ENCODE measurements at places on chromosomes 3 and 15. TPM values are rescaled to one million over a fixed set of nuclear protein-coding genes. Genes with fewer than 3 reads are reported as not detected.

DNA sequence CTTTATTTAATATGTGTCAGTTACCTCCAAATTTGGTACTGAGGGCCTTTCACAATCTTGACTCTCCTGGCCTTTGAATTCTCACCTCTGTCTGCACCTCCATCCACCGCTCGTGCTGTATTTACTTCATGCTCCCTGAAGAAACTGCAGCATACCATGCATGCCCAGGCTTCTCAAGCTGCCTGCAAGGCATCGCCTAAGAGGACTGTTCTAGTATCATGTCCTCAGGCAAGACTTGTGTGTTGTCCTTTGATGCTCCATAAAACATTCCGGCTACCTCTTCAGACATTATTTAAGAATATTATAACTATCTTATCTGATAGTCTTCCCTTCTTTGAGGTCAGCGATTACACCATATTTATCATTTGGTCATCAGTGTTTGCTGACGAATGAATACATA, 682.5 kb downstream of the NR2F2 start:
- DNase-seq, result no peak

DNA sequence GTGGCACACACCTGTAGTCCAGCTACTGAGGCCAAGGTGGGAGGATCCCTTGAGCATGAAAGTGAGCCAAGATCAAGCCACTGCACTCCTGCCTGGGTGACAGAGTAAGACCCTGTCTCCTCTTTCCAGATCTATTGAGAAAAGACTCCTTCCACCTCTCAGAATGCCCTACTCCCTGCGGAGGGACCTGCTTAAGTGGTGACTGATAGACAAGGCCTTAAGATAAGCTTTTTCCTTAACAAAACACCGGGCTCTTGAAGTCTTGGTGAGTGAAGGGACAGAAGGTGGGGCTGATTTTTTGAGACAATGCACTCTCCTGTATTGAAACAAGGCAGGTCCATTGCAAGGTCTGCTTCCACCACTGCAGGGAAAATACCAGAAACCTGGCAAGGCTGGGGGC, 338.4 kb upstream of the FRG2C start:
- no peak for DNase-seq

DNA sequence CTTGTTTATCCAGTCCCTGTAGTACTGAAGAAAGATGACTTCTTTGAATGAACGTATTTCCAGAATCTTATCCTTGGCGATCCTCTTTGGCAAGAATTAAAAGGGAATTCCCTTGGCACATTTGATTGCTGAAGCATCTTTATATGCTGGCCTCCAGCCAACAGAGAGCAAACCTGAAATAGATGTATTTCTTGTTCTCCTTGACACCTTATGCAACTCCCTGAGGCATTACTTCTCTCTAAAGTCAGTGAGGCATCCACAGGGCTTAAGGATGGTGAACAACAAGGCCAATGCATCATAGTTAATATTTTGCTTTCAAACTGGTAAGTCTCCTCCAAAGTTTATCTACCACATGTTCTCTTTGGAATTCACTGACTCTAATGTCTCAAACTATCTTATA, 450.9 kb upstream of the THRB start:
- DNase-seq, result no peak

- DNase-seq, result no peak
Measured at GRCh38 chr3:188125076-188125475, 28.9 kb upstream of the LPP start.

The TBC1D5 gene
- total RNA-seq, result 38.7 TPM

The CCDC174 gene
- 12.0 TPM for total RNA-seq
